Lower lobe of right lung (tissue), 2 donors: ENCODE measurements at places on chromosomes 7 and 10.
A peak's percentile ranks its signal among the peaks of the same experiment; 100 is the strongest.

DNA sequence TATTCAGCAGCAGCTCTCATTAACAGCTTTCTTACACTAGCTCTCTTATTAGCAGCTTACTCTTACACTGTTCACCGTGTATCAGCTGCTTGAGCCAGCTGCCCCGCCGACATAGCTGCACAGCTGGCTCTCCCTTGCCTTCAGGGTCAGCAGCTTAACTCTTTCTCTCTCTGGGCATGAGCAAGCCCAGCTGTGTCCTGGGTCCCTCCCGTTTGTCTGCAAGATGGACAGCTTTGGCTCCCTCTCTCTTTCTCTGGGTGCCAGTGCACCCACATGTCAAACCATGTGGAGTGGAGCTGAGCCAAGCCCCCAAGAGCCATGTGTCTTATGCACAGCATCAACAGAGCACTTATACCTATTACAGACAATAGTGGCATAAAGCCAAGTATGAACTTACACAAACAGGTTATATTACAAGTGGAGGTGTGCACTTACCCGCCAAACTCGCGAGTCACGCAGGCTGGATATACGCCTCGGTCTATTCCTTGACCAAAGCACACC, 35.7 kb upstream of the MTPAP start:
- no peak for DNase-seq

GRCh38 chr7:140719721-140720120, 23.2 kb downstream of the NDUFB2 start:
- DNase-seq, result no peak

DNA sequence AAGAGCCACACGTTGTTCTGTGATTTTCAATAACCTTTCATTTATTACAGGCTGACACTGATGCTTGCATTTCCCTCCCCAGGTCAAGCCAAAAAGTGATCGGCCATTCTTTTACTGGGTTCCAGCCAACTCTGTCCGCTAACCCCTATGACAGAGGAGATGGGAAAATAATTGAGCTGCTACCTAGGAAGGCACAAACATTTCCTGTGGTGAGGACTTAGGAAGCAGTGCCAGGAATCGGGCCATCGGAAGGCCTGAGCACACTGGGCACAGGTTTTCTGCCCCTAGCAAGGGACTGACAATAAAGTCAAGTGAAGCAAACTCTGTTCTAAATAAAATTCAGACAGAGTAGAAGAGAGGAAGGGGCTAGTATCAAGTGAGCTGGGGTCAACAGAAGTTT, 313.0 kb upstream of the AOAH start:
- DNase-seq, result no peak

GRCh38 chr10:113967126-113967525, 76.5 kb upstream of the ADRB1 start:
- no peak for DNase-seq

DNA sequence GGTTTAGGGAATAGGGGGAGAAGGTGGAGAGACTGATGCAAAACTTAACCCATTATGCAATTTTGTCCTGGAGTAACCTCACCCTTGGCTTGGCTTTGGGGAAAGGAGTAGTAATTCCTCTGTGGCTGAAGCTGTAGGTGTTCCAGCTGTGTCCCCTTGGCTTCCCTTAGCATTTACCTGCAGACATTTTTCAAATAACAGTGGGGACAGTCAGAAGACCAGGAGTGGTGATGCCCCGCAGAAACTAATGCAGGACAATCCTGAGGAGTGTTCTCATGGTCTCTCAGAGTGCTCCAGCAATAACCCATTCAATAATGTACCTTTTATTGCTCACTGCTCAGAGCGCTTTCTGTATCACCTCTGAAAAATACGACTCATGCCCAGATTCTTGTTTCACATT, 282.1 kb downstream of the ZEB1 start:
- no peak for DNase-seq

DNA sequence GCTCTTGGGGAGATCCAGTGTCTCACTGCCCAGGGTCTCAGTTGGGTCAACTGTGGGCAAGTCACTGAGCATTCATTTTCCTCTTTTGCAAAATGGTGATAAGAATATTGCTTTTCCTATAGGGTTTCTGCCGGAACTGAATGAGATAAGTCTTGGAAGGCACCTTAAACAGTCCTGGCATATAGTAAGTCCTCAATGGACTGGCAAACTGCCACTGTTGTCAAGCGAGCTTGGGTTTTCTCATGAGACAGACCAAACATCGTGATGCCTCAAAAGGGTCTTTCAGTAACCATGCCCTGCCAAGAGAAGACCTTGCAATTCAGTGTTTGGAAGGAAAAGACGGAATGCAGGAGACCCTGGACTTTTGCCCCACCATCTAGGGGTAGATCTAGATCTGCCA, 251.5 kb downstream of the WDR11 start:
- no peak for DNase-seq

GRCh38 chr7:55252386-55252785, 112.8 kb upstream of the LANCL2 start:
- no peak for DNase-seq

DNA sequence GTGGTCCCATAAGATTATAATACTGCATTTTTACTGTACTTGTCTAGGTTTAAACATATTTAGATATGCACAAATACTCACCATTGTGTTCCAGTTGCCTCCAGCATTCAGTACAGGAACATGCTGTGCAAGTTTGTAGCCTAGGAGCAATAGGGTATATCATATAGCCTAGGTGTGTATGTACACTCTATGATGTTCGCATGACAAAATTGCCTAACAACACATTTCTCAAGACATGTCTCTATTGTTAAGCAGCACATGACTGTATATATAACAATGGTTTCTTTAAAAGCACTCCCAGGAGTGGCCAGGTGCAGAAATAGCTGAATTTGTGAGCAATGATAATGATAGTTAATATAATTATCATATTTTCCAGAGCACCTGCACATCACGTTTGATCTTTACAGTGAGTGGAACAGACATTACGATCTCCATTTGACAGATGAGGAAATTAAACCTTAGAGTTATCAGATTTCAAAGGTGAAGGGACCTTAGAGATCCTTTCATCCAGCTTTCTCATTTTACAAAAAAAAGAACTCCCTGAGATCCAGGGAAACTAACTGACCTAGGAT, 99.2 kb upstream of the PDCD4 start:
- DNase-seq, result no peak

DNA sequence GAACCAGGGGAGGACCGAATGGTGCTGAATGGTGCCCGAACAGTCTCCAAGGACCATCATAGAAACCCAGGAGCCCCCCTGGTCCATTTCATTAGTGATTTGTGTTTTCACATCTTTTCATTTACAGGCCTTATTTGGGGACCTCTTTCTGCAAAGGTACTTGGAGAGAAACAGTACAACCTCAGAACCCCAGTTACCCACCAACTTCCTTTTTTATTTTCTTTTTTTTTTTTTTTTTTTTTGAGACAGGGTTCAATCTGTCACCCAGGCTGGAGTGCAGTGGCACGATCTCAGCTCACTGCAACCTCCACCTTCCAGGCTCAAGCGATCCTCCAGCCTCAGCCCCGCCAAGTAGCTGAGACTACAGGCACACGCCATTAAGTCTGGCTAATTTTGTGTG, 13.0 kb upstream of the ELN start:
- DNase-seq, result no peak

- no peak for DNase-seq
These were observed 122.0 kb downstream of the TEX36 start for GRCh38 chr10:125560947-125561346.

DNA sequence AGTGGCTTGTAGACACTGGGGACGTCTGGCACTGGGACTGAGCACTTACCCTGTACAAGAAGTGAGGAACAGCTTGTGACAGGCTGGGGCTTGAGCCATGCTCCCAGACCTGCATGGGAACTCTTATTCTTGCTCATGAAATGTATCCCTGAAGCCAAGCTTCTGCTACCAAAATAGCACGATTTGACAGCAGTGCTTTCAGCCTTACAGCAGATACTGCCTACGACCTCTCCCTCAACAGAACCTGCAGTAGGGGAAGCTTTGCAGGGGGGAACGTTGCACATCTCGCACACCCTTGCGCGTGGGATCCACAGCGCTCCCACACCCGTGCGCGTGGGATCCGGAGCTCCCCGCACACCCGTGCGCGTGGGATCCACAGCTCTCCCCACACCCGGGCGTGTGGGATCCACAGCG, 88.0 kb downstream of the CREM start:
- DNase-seq, result no peak

DNA sequence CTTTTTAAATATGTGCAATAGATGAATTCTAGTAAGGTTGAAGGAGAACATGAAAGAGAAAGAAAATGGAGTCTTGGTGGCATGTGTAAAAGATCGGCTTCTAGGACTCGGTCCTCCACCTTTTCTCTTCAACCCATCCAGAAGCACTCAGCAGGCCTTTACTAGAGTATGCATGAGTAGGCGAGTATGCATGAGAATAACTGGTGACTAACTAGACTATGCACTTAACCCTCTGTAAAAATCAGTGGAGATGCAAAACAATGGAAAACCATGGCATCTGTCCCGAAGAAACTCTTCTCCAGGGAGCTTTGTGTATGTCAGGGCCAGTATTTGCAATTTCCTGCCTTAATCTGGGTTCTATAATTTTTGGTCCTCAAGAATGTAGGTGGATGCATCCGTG, 40.0 kb upstream of the GRB10 start:
- no peak for DNase-seq

- DNase-seq, result no peak
These were observed 65.9 kb downstream of the PDIA4 start for GRCh38 chr7:148962440-148962822.

DNA sequence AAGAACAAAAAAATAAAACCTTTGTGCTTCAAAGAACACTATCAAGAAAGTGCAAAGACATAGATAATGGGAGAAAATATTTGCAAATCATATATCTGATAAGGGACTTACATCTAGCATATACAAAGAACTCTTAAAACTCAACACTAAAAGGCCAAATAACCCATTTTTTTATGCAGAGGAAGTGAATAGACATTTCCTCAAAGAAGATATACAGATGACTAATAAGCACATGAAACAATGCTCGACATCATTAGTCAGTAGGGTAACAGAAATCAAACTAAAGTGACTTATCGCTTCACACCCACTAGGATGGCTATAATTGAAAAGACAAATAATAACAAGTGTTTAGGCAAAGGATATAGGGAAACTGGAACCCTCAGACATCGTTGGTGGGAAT, 78.0 kb downstream of the MALSU1 start:
- no peak for DNase-seq

DNA sequence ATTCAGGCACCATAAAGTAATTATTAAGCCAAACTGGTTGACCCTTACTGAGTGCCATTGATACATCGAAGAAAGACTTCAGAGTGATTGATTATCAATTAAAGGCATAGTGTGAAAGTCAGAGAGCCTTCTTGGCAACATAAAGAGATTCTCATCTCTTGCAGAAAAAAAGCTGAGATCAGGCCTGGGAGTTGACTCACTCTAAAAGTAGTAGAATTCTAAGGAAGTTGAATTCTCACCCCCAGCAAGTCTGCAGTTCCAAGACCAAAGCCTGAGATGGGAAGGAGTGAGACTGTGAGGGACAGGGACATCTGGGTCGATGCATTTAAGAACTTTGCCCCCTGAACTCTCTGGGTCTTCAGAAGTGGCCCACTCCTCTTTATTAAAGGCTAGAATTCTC, 21.6 kb upstream of the ERCC6 start:
- DNase-seq, result no peak

DNA sequence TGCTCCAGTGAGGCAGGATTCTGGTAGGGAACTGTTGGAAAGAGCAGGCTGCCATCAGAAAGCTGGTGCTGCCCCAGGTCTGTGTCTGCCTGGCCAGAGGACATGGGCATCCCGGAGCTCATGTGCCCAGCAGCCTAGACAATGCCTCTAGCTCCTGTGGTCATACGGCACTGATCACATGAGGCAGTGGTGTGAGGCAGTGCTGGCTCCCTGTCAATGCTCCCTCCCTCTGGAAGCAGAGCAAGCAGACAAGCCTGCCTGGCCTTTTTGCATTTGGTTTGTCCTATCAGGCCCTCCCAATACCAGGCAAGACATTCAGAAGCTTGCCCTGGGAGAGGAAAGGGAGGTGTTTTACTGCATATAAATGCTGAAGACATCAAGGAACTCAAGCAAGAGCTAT, 19.5 kb upstream of the MMP21 start:
- no peak for DNase-seq

- no peak for DNase-seq
These were observed 23.9 kb downstream of the SLC18A2 start for GRCh38 chr10:117264782-117265181.

- DNase-seq, result peak; percentile 61
These were observed 150.4 kb upstream of the PRPS1L1 start for GRCh38 chr7:18177815-18178660.

- no peak for DNase-seq
These were observed 260.0 kb downstream of the GRID1 start for GRCh38 chr10:86106616-86107015.

DNA sequence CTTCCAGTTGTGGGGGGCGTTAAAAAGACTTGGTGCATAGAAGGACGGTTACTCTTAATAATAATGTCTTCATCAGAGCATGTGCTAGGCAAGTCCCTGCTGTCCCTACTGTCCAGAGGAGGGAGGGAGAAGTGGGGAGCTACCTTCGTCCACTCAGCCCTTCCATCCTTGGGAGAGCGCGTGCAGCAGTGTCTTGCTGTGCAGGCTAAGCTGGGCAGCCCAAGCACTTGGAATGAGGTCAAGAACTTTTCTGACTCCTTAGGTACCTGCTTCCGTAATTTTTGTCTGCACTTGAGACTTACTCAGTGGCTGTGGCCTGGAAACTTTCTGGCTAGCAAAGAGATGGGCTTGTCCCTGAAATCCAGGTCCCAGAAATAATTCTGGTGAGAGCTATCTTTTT, 265.9 kb upstream of the SORCS1 start:
- no peak for DNase-seq

GRCh38 chr7:54944179-54944578, 74.6 kb upstream of the EGFR start:
- no peak for DNase-seq

DNA sequence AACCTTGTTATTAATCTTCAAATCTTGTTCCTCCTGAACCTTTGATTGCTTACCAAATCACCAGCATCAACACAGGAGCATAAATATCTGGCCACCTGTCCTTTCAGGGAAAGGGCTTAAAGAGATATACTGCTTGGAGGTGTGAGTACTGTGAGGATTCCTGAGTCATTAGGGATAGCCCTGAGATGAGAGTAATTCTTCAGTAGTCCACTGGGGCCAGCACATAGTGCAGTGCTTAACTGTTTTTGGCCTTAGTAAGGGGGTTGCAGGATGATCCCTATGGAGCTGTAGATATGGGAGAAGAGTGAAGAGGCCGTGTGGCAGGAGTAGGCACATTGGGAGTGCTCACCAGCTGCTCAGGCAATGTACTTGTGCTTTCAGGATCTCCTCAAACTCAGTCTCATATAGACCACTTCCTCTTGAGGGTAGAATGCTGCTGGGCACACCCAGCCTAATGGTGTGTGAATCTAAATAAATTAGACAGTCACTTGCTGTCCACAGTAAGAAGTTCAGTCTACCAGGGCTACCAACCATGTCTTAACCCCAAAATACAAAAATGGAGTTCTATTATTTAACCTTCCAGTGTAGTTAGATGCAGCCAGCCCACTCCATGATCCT, 26.5 kb upstream of the GPR141 start:
- no peak for DNase-seq
